ENCODE measurements at places on chromosomes 7 and 10. TPM values are rescaled to one million over a fixed set of nuclear protein-coding genes. Genes with fewer than 3 reads are reported as not detected.

MMD2 gene
- 2.2 TPM for total RNA-seq

SLC26A4 gene
- total RNA-seq = 16.0 TPM

DNAH11 gene
- 3.8 TPM for total RNA-seq

NPTX2 gene
- 9.7 TPM for total RNA-seq
